Stimulated activated CD8-positive, alpha-beta memory T cell treated with anti-CD3 and anti-CD28 coated beads, Interleukin-2, amount 100 ng/mL, for 1 hour (primary cell): ENCODE measurements at places on chromosomes 7 and 10.

- DNase-seq = no peak
These were observed 35.8 kb upstream of the TRIM8 start for GRCh38 chr10:102608487-102608886.

DNA sequence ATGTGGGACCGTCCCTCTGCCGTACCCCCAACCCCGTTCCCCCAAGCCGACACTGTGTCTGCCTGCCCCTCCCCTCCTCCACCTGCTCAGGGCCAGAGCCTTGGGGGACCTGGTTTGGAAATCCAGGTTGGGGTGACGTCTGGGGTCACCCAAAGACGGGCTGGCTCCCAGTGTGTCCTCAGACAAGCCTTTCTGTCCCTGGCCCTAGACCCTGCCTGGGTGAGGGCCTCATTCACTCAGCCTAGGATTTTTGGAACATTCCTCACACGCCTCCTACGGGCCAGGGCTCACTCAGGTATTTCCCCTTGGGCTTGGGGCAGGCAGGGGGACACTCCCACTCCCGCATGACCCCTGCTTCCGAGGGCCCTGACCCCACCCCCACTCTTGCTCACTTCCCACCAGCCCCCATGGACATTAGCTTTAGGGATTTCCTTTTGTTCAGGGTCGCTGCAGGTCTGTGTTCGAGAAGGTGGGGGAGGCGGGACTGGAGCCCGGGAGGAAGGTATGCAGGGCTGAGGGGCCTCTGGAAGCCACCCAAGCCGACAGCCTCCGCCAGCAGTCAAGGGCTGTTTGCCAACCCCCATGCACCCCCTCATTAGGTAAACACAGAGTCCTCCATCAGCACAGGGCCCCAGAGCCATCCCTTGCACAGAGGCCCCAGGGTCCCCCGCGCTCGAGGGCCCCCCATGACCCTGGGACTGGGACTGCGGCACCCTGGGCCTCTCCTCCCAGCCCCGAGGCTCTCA, 35.1 kb downstream of the PDGFA start:
- no peak for DNase-seq

GRCh38 chr10:73791871-73792400, 6.5 kb downstream of the ZSWIM8 start:
- DNase-seq = no peak

DNA sequence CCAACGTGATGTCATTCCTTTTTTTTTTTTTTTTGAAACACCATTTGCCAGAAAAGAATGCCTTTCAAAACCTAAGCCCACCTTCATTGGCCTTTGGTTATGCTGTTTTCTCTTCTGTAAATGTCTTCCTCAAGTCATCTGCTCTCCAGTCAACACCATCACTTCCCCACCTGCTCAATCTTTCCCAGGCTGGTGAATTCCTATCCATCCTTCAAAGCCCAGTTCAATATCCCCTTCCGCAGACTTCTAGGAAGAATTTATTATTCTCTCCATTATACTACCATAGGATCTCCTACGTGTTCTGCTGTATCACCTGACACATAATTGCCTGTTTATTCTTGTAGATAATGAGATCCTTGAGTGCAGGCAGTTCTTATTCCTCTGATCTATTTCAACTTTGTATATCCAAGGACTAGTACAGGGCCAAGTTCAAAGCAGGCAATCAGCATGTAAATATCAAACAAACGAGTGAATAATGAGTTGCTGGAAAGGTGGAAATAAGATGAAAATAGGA, 73.5 kb upstream of the PRR15 start:
- no peak for DNase-seq

GRCh38 chr10:10584161-10584560, 433.5 kb upstream of the CELF2 start:
- DNase-seq = no peak

DNA sequence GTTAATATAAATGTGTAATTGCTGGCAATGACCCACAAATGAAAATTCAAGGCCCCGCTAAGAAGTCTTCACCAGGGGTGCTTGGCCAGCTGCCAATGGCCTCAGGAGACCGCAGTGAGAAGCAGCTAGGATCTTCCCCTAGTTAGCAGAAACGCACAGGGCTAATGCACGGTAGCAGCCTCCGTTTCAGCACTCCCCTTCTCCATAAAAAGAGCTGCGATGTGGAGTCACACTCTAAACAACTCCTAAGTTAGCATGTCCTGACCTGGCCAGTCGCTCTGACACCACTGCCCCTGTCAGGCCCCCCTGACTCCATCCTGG, 139.0 kb downstream of the SEPTIN14 start:
- DNase-seq = no peak

GRCh38 chr7:99190359-99191009, 17.4 kb downstream of the KPNA7 start:
- no peak for DNase-seq

DNA sequence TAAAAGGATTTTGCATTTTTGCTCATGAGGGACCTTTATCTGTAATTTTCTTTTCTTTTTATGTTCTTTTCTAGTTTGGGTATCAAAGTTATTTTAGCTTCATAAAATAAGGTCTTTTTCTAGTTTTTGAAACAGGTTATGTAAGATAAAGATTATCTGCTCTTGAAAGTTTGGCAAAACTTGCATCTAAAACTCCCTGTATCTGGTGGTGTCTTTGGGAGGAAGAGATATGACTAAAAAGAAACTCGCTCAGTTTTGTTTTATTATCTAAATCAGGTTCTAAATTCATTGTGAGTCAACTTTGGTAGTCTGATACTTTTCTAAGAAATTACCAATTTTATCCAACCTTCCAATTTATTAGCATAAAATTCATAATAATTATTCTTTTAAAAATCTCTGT, 55.1 kb downstream of the VCL start:
- DNase-seq = no peak

DNA sequence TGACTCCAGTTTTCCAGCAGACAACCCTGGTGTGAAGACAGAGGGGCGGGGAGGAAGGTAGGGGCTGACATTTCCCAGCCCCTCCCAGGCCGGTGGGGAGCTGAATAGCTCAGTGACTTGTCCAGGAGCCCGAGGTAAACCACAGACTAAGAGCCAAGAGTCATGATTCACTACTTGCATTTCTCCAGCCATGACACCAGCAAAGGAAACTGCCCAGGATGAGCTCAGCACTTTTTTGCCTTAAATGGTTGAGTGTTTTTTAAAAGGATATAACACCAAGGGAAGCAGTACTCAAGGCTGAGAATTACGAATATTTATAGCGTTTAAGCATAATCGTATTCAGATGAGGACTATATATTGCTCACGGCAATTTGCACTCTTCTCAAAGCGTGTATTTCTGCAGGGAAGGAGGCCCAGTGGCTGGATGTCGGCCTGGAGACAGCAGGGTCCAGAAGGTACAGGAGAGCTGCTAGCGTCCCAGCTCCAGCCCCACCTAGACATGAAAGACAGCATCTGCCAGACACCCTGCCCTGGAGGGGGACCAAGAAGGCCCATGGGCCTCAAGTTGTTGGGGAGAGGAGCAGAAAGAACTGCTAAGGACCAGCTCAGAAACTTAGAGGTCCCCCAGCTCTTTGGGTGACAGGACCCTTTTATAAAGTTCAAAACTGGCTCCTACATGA, 141.4 kb downstream of the GRID1 start:
- DNase-seq = no peak

GRCh38 chr7:85475071-85475470, 288.2 kb upstream of the SEMA3D start:
- no peak for DNase-seq

- DNase-seq = no peak
These were observed 25.5 kb downstream of the FAM107B start for GRCh38 chr10:14749070-14749809.

- DNase-seq = no peak
These were observed 140.8 kb upstream of the PRR15 start for GRCh38 chr7:29422829-29423228.

DNA sequence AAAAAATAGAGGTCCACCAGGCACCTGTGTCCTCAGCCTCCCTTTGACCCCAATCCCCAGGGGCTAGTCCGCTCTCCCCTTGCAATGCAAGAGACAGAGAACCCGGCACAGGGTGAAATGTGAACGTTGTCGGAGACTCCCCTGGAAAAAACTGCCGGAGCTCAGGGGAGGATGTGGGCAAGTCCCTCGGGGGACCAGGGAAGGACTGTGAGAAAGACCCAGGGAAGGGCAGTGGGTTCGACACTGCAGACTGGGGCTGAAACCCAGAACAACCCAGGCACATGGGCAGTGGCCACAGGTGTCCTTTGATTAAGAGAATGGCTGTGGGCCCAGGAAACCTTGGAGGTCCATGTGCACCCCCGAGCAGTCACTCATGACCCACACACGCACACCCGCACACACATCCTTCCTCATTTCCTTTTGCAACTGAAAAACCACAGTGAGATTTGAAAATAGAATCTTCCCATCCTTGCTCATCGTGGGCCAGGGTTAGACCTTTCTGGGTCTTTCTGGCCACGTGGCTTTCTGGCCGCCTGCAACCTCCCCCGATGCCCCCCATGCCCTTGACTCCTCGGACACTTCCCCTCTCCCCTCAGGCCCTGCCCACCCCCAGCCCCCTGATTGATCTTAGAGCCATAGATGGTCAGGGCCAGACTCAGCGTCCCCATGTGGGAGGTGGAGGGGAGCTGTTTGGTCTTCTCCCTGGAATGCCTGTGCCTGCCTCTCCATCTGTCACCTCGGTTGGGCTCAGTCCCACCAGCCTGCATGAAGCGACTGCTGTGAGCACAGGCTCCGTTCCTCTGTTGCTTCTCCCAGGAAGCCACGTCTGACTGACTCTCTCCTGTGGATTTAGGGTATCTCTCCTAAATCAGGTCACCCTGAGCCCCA, 7.9 kb downstream of the LAT2 start:
- no peak for DNase-seq

- DNase-seq = no peak
These were observed 63.4 kb upstream of the C1QL3 start for GRCh38 chr10:16585103-16585502.

- DNase-seq = no peak
These were observed 2.4 kb upstream of the CD36 start for GRCh38 chr7:80635998-80636397.

DNA sequence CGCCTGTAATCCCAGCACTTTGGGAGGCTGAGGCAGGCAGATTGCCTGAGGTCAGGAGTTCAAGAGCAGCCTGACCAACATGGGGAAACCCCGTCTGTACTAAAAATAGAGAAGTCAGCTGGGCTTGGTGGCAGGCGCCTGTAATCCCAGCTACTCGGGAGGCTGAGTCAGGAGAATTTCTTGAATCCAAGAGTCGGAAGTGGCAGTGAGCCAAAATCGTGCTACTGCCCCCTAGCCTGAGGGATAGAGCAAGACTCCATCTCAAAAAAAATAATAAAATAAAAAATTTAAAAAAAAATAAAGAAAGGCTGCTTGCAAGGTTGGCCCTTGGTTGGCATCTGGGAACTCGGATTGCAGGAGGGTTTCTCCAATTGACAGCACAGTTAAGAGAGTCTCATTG, 221.6 kb downstream of the DGKI start:
- no peak for DNase-seq

DNA sequence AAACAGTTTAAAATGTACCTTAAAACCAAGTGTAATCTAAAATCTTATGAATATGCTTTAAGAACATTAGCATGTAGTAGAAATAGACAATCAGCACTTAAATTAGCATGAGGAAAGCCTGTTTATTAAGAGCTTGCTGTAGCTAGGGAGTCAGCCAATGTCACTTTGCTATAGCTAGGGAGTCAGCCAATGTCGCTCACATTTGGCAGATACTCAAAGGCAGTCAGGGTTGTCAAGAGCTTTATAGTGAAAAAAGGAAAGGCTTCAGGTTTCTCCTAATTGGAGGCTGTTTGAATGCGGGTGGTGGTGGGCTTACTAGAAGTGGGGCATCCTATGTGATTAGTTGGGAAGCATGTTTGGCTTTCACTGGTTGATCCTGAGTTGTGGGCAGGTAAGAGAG, 226.2 kb upstream of the DGKB start:
- no peak for DNase-seq

DNA sequence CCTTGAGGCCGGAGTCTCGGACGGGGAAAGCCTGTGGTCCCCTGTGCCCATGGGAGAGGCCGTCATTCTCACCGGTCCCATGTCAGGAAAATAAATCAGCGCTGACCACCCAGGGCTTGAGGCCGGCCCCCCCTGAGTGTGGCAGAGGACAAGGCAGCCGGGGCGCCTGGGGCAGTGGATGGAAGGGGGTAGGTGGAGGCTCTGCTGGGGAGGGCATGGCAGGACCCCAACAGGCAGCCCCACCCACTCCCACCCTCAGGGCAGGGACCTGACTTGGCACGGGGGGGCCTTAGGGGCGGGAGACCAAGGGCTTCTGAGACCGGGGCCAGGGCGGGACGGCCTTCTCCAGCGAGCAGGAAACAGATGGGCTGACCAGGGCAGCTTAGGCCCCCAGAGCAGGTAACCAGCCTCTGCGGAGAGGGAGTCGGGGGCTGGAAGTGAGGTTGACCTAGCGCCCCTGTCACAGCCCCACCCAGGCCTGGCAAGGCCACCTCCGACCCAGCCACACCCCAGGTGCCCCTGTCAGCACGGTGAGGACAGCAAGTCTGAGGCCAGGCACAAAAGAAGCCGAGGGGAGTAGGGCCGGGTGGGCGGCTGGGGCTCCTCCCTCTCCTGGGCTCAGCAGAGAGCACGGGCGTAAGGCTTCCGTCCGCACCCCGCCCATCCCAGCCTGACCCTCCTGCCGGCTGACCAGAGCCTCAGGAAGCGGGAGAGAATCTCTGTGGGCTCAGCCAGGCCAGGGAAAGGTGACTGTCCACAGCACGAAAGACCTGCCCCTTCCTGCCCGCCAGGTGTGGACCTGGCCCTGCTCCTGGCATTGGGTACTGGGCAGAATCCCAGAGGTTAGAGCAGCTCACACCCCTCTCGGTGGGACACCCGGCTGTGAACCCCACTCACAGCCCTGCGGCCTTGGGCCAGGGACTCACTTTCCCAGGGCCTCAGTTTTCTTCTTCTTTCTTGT, 87.4 kb downstream of the FOXL3 start:
- no peak for DNase-seq

DNA sequence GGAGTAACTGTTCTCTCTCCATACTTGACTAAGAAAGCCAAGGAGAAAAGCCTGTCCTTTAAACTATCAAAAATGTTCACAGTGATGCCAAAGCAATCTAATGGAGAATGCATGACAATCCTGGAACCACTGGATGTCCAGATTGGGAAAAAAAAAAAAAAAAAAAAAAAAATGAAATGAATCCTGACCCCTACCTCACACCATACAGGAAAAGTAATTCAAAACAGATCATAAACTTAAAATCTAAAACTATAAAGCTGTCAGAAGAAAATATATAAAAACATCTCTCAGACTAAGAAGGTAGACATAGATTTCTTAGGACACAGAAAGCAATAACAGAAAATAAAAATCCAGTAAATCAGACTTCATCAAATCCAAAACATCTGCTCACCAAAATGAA, 18.4 kb downstream of the FBXW4 start:
- no peak for DNase-seq

- no peak for DNase-seq
These were observed 866 bp upstream of the SFMBT2 start for GRCh38 chr10:7411671-7412128.
